ENCODE measurements at places on chromosomes 16 and 17.

- DNase-seq: no peak
These were observed 5.9 kb downstream of the MLLT6 start for GRCh38 chr17:38710985-38711384.

DNA sequence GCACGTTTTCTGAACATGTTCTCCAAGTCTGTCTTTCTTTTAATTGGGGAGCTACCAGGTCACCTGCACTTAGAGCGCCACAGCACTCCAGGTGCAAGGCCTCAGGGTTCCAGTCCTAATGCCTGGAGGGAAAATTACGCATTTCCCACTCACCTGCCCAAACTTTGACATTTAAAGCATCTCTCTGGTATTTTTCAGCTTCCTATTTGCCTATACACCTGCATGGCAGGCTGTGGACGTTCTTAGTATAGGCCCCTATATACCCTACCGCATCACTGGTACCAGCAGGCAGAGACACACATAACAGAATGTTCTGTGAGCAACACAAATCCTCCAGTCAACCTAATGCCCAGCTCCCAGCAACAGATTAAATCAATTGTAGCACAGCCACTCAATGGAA, 213.3 kb downstream of the MRTFB start:
- DNase-seq: no peak

GRCh38 chr17:10233161-10233560, 34.8 kb upstream of the GAS7 start:
- DNase-seq: no peak

GRCh38 chr17:32141679-32142037, 644 bp upstream of the RHOT1 start:
- DNase-seq: no peak

- DNase-seq: no peak
These were observed 9.7 kb downstream of the CRAMP1 start for GRCh38 chr16:1621851-1622250.

DNA sequence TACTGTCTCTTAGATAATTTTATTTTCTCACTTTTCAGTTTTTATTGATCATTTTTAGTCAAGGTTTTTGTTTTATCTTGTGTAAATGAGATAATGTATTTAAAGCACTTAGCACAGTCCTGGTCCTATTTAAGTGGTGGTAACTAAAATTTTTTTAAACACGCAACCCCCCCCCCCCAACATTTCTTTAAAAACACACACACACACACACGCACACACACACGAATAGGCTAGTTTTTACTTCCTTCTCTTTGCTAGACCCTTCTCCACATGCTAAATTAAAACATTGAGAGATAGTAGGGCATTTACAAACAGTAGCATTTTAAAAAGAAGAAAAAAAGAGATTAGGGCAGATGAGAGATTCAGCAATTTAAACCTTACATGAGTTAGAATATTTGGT, 5.0 kb downstream of the NFATC3 start:
- no peak for DNase-seq

DNA sequence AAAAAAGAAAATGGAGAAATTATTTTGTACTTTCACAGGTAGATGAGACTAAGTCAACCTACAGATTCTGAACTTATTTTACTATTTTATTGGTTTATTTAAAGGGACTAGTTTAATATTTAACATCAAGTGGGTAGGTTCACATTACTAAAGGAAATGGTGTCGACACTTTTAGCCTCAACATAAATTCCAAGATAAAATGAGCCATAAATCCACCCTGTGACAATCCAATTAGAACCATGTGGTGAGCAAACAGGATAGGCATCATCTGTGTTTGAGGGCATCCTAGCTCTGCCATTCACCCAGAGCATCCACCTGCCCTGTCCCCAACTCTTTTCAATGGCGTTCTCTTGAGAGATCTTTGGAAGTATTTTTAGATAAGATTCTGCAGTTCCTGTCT, 92.8 kb upstream of the PMFBP1 start:
- no peak for DNase-seq

DNA sequence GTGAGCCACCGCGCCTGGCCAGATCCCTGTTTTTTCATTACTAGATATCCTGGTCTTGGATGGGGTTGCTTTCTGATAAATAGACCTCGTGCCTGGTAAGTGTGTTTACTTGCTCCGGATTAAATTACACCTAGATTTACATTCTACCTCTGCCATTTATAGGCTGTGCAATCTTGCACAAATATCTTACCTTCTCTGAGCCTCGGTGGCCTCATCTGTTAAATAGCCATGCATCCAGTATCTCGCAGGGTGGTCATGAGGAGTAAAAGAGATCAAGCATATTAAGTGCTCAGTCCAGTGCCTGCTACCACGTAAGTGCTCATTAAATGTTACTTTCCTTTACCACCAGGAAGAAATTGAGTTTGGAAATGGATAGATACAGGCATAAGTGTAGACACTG, 98.4 kb downstream of the BMERB1 start:
- DNase-seq: no peak

DNA sequence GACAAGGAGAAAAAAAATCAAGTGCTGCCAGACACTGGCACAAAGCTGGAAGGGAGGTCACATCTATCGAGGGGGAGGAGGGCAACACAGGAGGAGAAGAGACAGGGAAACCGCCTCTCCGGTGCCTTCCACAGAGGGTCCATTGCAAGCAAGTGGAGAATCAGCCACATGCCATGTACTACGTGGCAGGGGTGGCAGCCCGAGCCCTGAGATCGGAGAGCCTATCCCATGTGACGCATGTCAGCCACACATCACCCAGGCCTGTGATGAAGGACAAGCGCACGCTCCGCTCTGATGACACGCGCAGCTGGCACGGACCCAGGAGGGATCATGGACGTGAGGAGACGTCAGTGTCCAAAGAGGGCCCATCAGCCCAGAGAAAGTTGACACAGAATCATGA, 30.1 kb downstream of the ADCY9 start:
- no peak for DNase-seq

- DNase-seq: no peak
These were observed 18.0 kb downstream of the CD7 start for GRCh38 chr17:82299452-82299851.

- DNase-seq: no peak
These were observed 3.8 kb downstream of the LGALS9 start for GRCh38 chr17:27634776-27635175.

DNA sequence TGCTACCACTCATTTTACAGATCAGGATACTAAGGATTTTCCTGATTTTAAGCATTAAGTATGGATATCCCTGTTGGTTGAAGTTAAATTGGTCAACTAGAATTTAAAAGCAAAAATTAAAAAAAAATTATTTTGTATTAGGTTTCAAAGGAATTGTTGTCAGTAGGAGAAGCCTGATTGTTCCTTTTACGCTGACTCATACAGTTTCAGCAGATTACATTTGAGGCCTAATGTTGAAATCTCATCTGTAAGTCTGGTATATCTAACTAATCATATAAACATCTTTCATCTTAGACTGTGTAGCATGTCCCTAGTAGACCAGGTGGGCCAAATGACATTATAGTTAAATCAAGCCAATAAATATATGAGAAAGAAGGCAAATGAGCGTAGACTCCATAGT, 83.5 kb downstream of the FTO start:
- no peak for DNase-seq

DNA sequence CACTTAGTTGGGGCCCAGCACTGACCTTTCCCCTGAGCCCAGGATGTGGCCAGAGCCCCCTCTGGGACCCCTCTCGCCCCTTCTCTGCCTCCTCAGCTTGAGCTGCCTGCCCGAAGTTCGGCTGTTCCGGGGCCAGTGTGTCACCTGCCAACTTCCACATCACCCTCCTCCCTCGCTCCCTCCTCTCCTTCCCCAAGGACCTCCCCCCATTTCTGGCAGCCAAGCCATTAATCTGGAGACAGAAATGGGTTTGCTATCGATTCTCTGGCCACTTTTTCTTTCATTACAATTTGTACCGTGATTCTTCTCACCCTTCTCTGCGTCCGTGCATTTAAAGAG, 8.8 kb upstream of the ADAM11 start:
- no peak for DNase-seq

- DNase-seq: no peak
These were observed 21.4 kb upstream of the SLC6A4 start for GRCh38 chr17:30256756-30257506.

- no peak for DNase-seq
These were observed 341.0 kb downstream of the CPPED1 start for GRCh38 chr16:12462426-12463280.

- DNase-seq: no peak
These were observed 7.9 kb downstream of the GRN start for GRCh38 chr17:44352828-44353671.

DNA sequence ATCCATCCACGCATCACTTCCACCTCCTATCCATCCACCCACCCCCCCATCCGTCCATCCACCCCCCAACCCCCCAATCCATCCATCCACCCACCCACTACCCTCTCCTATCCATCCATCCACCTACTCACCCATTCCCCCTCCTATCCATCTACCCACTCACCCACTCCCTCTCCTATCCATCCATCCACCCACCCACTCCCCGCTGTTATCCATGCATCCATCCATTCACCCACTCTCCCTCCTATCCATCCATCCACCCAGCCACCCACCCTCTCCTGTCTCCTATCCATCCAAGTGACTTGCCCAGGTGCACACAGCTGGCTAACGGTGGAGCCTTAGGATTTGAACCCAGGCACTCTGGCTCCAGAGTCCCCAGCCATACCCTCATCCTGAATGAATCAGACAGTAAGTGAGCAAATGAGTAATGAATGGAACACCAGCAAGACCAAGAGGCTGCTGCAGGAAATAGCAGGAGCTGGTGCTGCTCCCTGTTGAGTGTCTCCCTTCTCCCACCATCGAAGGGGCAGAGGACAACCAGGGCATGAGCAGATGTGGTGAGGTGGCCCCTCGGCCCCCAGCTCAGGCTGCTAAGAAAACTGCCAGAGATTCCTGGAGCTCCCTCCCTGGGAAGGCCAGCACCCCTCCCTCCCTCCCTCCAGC, 62.5 kb downstream of the LITAF start:
- no peak for DNase-seq

- no peak for DNase-seq
These were observed 274.9 kb downstream of the HAPSTR1 start for GRCh38 chr16:9366048-9366969.

GRCh38 chr16:89994389-89994720, 24.9 kb downstream of the DBNDD1 start:
- no peak for DNase-seq

DNA sequence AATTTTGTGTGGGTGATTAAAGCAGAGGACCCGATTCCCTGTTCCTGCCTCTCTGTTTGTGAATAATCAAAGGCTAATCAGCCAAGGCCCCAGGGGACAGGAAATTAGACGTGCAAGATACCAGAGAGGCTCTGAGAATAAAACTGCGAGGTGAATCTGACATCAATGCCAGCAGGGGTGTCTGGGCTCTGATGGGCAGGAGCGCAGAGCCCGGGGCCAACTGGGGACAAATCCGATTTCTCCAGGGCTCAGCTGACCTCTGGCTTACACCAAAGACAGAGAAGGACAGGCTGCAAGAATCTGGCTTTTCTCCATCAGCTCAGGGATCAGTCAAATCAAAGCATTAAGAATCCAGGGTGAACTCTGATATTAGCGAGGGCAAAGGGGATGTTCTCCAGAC, 174.3 kb downstream of the XYLT1 start:
- no peak for DNase-seq

- DNase-seq: no peak
These were observed at the start of gene C16orf74 for GRCh38 chr16:85750827-85751697. TSS of gene C16orf74 (minus strand) at chr16:85751096. CDS start at chr16:85735217, 15,879 bp downstream.

DNA sequence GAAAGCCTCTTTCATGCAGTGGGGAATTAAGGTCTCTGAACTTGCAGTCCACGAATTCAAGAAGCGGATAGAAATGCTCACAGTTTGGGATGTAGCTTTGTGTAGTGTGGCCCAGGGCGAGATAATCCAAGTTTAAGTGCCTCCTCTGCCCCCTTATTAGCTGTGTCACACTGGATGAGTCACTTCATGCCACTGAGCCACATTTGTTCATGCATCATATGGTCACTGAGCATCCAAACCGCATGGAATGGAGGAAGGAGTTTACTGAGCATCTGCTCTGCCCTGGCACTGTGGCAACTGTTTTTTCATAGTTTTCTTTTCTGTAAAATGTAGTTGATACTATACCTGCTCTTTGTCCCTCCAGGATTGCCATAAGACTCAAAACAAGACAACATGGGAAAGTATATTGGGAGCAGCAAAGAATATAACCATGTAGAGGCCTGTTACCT, 15.1 kb upstream of the DHX8 start:
- no peak for DNase-seq

GRCh38 chr16:25176136-25176535, 40.6 kb upstream of the AQP8 start:
- no peak for DNase-seq

GRCh38 chr16:85253084-85253941, 141.0 kb upstream of the CIBAR2 start:
- peak; percentile 56 for DNase-seq

DNA sequence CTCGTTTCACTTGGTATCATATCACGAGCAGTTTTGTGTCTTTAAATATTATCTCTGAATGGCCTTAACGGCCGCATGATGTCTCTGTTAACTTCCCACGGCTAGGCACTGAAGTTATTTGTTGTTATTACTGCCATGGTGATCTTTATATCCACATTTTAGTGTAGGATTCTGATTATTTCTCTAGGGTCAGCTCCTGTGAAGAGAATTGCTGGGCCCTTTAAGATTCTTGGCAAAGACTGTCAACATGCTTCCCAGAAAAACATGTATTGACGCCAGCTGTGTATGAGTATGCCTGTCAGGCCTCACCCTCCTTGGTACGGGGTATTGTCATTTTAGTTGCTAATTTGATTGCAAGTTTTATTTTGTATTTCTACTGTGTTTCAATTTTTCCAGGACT, 263.5 kb downstream of the SNX29 start:
- DNase-seq: no peak

GRCh38 chr17:8144401-8145231, 7.6 kb downstream of the PER1 start:
- DNase-seq: no peak

GRCh38 chr17:48037036-48037837, at the start of gene COPZ2:
TSS of gene COPZ2 (minus strand) at chr17:48037797. CDS start at chr17:48037777, 20 bp downstream.
- no peak for DNase-seq

DNA sequence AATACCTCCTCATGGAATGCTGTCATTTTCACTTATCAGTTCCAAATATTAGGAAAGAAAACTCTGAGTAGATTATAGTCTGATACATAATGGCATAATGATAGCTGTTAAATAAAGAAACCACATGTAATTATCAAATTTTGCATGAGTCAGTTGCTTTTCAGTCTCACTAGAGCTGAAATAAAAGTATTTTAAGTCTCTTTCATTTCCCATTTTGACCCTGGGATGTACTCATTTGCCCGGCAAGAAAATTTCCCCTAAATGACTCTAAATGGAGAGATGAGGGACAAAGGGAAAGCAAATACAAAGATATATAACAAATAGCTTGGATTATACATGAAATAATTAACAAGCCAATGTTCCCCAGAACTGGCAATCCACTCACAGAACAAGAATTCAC, 47.9 kb upstream of the CPHXL start:
- DNase-seq: no peak

- DNase-seq: no peak
These were observed at the start of gene CD300H for GRCh38 chr17:74567397-74567796. TSS of gene CD300H (minus strand) at chr17:74567509.

DNA sequence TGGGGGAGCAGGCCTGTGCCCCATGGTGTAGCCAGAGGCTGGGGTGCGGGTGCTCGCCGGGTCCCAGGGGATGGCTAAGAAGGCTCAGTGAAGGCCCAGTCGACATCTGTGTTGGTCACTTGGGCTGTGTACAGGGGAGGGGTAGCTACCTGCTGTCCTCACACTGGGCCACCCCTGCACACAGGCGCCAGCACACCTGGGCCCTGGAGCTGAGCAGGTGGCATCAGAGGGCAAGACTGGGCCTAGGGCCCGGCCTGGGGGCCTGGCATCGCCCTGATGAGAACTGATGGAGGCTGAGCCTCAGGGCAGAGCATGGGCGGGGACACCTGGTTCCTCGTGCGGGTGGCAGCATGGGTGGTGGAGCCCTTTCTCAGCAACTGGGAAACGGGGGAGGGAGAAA, 870 bp upstream of the CTRB2 start:
- DNase-seq: no peak
